H7 (cell line): ENCODE measurements at places on chromosomes 3 and 15.

DNA sequence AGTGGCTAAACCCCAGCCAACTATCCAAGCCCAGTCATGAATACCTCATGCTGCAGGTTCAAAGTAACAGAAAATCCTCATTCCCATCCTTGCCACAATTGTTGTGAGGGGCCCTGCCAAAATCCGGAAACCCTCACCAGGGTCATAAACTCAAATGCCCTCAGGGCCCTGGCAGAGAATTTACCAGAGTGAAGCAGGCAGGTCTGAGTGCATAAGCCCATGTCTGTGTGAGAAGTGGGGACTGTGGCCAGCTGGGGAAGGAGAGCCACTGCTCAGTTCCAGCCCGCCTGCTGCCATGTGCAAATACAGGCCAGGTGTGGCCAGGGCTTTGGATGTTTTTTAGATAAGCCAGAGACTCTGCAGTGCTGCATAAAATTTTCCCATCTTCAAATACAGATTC is 7.0 kb downstream of the CEP152 start:
- no peak for DNase-seq

- no peak for DNase-seq
These were observed 23.9 kb upstream of the HEG1 start for GRCh38 chr3:125079675-125080045.

- no peak for DNase-seq
These were observed 14.0 kb downstream of the PLCL2 start for GRCh38 chr3:16898595-16899395.

DNA sequence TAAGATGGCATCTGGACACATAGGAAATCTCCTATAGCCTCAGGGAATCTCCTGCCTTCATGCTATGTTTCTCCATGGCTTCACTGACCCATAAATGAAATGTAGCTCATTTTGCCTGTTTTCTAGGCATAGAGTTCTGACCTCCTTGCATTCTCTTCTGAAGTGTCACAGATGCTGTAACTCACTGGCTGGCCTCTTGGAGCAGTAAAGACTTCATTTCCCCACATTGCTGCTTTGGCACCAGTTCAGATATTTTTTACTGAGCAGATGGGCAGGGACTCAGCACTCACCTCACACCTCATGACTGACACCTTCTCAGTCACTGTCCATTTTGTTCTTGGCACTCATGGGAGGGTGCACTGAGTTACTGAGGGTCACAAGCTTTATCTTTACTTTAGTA is 286.7 kb upstream of the TGFBR2 start:
- DNase-seq = peak; percentile 9

GRCh38 chr3:15023719-15024118 is 41.4 kb downstream of the MRPS25 start:
- DNase-seq = no peak

DNA sequence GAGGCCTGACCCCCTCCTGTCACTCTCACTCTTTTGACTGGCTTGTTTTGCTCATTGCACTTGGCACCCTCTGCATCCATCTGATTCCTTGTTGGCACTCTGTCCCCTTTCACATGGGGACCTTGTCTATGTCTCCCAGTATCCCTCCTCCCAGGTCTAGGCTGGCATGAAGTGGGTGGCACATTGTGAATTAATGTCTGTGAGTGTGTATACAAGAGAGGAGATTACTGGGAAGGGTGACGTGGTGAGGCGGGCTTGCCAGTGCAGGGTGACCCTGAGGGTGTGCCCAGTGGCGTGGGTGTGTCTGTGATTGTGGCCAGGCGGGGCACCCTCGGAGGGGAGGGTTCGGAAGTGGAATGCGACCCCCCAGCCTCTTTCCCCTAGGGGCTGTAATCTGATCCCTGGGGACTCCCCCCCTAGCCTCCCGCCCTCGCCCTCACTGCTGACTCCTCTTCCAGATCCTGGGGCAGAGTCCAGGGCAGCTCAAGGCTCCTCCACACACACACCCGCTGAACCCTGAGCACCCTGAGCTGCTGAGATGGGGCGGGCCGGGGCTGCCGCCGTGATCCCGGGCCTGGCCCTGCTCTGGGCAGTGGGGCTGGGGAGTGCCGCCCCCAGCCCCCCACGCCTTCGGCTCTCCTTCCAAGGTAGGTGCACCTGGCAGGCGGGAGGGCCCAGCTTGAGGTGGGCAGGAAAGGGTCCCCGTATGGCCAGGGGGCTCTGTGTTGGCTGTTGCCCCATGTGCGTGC is at the start of gene SEMA3B:
TSS of gene SEMA3B (plus strand) at position 445 of the 749 bp plus-strand sequence. CDS start at position 539, 94 bp downstream.
- DNase-seq = peak; percentile 82
